Right renal cortex interstitium (tissue), 3 donors: ENCODE measurements at places on chromosomes 2 and 18.

GRCh38 chr18:21662581-21662980, 42.0 kb downstream of the ABHD3 start:
- no peak for DNase-seq

- DNase-seq = no peak
Observed at GRCh38 chr2:43526994-43527393, 68.8 kb downstream of the THADA start.

DNA sequence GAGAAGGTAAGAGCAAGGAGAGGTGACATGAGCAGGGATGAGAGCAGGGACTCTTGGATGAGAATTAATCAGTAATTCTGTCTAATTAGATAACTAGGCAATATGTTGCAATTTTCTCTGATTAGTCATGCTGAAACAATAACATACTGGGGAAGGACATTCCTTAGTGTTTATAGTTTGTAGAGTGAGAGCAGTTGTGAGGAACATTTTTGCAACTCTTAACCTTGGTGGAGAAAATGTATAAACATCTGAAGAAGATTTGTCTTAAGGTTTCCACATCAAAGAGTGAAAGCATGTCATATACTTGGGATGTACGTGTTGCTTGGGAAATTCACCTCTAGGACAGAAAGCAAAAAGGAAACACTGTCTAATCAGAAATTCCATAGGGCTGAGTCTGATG, 955.4 kb upstream of the FANCL start:
- DNase-seq = no peak

GRCh38 chr18:23994361-23994902, 20.1 kb upstream of the TTC39C start:
- DNase-seq = no peak

- DNase-seq = no peak
Observed at GRCh38 chr2:36376319-36376765, 20.8 kb downstream of the CRIM1 start.

- DNase-seq = no peak
Observed at GRCh38 chr2:149089068-149089467, 50.6 kb downstream of the LYPD6B start.

GRCh38 chr2:112962308-112963175, 15.3 kb upstream of the IL36G start:
- no peak for DNase-seq

DNA sequence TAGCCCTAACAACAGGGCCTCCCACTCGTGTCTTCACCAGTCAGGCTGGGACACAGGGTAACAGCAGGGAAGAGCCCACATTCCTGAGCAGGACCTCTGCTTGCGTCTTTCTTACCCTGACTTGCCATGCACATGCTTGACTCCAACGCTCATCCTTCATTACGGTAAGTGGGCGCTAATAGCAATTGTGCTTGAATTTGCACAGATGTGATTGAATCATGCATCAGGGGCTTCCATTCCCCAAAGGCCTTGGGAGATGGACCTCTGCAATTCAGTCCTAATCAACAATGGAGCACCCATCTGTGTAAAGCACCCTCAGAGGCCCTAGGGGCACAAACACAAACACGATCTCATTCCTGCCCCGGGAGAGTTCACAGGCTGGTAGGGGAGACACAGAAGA, 13.5 kb downstream of the TEX51 start:
- DNase-seq = no peak

DNA sequence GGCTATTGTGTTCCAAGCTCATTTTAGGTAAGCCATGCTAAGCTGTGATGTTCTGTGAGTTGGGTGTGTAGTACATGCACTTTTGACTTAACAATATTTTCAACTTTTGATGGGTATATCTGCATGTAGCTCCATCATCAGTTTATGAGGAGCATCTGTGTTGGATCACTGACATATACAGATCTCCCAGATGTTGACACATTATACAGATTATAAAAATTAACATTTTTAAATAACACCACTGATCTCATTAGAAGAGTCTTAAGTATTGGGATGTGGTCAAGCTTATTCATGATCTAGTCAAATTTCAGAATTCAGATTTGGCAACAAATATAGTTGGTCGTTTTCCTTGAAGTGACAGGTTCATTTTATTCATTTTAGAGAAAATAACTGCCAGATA, 51.7 kb downstream of the CAB39 start:
- no peak for DNase-seq

DNA sequence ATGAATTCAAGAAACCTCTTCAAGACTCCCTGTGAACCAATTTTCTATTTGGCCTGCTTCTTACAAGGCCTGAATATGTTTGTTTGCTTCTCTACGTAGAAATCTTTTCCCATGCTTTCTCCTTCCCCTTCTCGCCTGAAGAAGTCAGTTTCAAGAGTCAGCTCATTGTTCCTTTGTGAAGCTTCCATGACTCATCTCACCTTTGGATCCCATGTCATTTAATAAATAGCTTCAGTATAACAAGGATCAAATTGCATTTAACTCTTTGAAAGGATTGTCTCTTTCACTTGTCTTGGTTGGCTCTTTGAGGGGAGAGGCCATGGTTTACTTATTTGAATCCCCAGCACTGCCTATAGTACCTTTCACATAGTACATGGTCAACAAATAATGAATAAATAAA, 28.4 kb downstream of the CPS1 start:
- DNase-seq = no peak

DNA sequence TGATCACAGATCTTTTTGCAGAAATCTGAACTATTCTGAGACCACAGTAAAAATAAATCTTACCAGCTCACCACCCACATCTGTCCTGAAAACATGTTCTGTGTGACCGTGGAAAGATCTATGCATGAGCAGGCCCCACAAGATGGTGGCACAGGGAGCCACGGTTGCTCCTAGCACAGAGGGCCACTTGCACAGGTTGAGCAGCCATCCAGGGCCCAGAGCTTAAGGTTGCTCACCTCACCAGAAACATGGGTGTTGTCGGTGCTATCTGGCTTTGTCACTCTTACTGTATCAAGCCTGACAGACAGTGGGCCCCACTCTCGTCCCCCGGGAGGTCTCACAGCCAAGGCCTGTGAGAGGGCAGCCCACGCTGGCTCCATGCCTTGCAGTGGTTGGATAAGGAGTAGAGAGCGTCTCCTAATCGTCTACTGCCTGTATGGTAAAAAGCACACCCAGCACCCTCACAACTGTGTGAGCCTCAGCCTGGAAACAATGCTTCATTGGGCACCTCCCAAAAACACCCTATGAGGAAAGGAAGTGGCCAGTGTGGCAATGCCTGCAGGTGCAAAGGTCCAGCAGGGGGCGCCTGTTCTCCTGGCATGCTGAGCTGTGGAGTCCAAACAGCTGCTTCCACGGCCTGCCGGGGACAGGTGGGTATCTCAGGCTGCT, 19.6 kb downstream of the TUBB6 start:
- DNase-seq = no peak

- no peak for DNase-seq
Observed at GRCh38 chr2:106054880-106055655, 139.0 kb downstream of the UXS1 start.

- no peak for DNase-seq
Observed at GRCh38 chr2:32937602-32938448, 8.9 kb upstream of the LTBP1 start.

DNA sequence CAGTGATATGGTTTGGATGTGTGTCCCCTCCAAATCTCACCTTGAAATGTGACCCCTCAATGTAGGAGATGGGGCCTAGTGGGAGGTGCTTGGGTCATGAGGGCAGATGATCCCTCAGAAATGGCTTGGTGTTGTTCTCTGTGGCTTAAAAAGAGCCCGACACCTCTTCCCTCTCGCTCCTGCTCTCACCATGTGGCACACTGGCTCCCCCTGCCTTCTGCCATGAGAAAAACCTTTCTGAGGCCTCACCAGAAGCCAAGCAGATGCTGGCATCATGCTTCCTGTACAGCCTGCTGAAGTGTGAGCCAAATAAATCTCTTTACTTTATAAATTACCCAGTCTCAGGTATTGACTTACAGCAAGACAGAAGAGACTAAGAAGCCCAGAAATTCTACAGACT, 357.1 kb downstream of the NRXN1 start:
- no peak for DNase-seq

GRCh38 chr18:35938158-35938557, 34.3 kb upstream of the RMP24 start:
- DNase-seq = no peak

DNA sequence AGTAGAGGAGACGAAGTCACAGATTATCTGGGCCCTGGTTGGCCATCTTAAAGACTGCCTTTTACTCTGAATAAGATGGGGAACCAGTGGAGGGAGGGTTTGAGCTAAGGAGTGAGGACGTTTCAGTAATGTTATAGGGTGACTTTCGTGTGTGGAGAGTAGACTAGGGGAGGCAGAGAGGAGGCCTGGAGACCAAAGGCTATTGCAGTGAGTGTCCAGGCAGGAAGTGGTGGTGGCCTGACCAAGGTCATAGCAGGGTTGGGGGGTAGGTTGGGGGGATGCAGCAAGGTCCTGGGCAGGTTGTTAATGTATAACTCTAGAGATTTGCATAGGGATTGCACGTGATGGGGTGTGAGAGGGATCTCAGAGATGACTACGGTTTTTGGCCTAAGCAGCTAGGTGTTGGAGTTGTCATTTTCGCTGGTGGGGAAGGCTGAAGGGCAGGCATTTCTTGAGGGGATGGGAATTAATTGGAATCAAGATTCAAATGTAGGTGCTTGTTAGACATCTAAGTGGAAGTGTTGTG, 4.9 kb downstream of the CEP192 start:
- DNase-seq = no peak

GRCh38 chr2:128750328-128751165, 431.9 kb upstream of the HS6ST1 start:
- DNase-seq = no peak

DNA sequence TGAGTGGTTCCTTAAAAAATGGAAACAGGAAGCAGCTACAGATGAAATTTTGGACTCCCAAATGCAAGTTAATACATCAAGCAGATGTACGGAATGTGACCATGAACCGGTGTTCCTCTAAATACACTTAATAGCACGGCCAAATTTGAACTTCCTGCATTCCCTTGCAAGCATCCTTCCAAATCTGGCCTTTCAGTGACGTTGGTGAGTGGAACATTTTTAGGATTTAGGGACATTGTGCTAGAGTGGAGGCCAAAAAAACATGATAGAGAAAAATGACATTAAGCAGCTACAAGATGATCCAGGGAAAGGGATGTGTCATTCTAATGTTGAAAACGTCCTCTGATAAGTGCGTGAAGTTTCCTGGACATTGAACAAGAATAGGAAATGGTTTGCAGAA, 62.1 kb downstream of the CTAGE1 start:
- DNase-seq = no peak

DNA sequence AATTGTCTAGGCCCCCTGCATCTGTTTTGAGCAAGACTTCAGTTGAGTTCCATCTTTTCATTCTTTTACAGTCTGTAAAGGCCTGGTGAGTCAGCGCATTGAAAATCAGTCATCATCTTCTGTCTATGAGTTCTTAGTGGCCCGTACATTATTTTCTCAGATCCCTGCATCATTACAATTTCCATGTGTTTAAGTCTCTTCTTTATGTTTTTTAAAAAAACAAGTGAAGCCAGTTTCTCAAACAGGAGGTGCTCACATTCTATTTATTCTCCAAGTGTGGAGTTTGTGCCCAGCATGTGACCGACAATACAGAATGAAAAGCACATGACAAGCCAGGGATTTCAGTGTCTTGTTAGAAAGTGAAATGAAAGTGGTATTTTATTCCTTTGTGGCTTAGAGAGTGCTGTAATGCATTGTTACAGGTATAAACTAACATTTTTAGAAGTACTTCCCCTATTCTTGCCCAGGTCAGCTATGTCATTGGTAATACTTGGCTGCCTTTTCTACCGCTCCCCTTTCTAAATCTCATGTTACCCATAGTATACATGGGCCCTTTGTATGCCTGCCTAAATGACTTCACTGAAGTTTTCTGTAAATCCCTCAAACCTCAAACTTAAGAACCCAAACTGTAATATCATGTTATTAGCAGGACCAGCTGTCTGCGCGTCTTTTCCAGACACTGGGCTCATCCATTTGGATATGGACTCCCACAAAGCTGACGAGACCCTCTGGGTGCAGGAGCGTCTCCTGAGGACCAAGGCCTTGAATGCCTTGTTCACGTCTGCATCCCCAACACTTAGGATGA, 67.6 kb downstream of the FEZ2 start:
- DNase-seq = no peak

- DNase-seq = no peak
Observed at GRCh38 chr2:49426996-49427395, 272.7 kb upstream of the FSHR start.

- DNase-seq = no peak
Observed at GRCh38 chr2:72036595-72036994, 111.1 kb downstream of the CYP26B1 start.

DNA sequence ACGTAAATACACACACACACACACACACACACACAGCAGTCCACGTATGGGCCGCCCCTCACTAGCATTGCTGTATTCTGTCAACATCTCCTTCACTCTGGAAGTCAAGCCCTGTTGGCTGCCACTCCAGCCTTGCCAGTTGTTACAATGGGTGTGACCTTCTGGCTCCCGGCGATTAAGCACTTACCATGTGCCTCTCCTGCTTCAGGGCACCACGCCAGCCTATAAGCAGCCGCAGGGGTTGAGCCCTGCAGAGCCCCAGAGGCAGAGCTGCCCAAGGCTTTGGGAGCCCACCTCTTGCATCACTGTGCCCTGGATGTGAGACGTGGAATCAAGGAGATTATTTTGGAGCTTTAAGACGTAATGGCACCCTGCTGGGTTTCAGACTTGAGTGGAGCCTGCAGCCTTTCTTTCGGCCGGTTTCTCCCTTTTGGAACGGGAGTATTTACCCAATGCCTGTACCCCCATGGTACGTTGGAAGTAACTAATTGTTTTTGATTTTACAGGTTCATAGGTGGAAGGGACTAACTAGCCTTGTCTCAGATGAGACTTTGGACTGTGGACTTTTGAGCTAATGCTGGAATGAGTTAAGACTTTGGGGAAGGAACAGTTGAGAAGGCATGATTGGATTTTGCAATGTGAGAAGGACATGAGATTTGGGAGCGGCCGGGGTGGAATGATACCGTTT, 54.5 kb upstream of the ROCK2 start:
- no peak for DNase-seq

- no peak for DNase-seq
Observed at GRCh38 chr2:136012315-136012714, 26.9 kb upstream of the DARS1 start.

DNA sequence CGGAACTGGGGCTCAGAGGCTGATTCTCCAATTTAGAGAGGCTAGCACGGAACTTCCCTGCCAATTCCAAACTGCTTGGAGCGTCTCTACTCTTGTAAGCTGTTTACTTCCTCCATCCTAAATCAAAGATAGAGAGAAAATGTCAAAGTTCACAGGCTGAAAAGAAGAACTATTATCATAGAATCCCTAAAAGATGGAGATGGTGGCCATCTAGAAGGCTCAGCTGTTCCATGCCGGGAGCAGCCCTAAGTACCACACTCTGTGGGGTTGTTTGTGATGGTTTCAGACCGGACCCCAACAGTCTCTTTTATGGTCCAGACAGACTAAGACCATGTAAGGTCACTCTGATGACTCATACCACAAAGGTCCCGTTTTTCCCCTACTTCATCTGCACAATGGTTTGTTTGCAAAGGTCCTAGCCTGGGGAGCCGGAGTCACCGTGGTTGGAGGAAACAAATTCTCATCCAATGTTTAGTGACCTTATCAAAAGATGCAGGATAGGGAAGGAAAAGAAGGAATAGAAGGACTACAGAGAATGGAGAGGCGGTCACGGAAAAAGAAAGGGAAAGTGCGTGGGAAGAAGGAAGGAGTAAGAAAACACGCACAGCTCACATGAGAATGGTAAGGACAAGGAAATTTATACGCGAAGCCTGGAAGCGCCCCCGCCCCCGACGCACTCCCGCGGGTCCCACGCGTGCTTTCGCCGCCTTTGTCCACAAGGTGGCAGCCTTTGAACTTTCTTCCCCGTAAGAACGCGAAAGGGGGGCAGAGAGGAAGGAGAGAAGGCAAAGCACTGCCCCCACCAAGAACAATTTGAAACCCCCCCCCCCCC, 453 bp upstream of the ANTXR1 start:
- no peak for DNase-seq
